ENCODE measurements at places on chromosomes 4 and X. TPM values are rescaled to one million over a fixed set of nuclear protein-coding genes. Genes with fewer than 3 reads are reported as not detected.

The GPRASP1 gene
- 55.4 TPM for total RNA-seq

The SATL1 gene
- total RNA-seq = 3.1 TPM

The CT47A7 gene
- not detected for total RNA-seq

The CHIC1 gene
- total RNA-seq = 21.0 TPM

The MYL5 gene
- 8.1 TPM for total RNA-seq

The ITIH6 gene
- not detected for total RNA-seq

The NWD2 gene
- total RNA-seq = 41.0 TPM

The TMEM150C gene
- total RNA-seq = 76.7 TPM

The NEXMIF gene
- total RNA-seq = 65.7 TPM

The EREG gene
- total RNA-seq = not detected

The MGAT4D gene
- not detected for total RNA-seq

The LANCL3 gene
- total RNA-seq = 1.3 TPM

The MAGEA3 gene
- not detected for total RNA-seq

The RNF212 gene
- total RNA-seq = 4.4 TPM

The SLC26A1 gene
- total RNA-seq = 6.3 TPM

The RASSF6 gene
- not detected for total RNA-seq

The ADH1A gene
- not detected for total RNA-seq

The MAGEA2B gene
- total RNA-seq = not detected

The FSTL5 gene
- total RNA-seq = 32.2 TPM
